Activated CD4-positive, alpha-beta T cell treated with anti-CD3 and anti-CD28 coated beads, Interleukin-2, amount 10 ng/mL, durations not matched to agents 7 days and 5 days (primary cell): ENCODE measurements at places on chromosomes 13 and 19. TPM values are rescaled to one million over a fixed set of nuclear protein-coding genes. Genes with fewer than 3 reads are reported as not detected.

- DNase-seq: no peak
Measured at GRCh38 chr13:30002577-30002976, 152.2 kb upstream of the UBL3 start.

The SOX21 gene
- not detected for total RNA-seq

The SRRM5 gene
- total RNA-seq: 0.50 TPM

The TNFSF9 gene
- total RNA-seq: 1.5 TPM

The ADPRHL1 gene
- total RNA-seq: 1.4 TPM
